ENCODE measurements at places on chromosomes 5 and 9.

DNA sequence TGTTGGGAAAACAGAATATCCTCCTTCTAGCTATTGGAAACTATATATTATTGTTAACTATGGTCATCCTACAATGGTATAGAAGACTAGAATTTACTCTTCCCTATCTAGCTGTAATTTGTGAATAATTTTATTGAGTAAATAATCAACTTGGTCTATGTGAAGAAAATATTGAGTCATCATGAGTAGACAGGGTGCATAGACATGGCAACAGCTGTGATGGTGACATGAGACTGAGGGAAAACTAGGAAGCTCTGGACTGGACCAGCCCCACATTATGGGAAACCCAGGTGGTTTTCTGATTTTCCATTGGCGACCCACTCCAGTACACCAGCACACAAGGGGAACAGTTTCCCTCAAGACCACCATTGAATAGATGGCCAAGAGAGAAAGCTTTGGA lies 95.0 kb downstream of the APBA1 start:
- DNase-seq: no peak

DNA sequence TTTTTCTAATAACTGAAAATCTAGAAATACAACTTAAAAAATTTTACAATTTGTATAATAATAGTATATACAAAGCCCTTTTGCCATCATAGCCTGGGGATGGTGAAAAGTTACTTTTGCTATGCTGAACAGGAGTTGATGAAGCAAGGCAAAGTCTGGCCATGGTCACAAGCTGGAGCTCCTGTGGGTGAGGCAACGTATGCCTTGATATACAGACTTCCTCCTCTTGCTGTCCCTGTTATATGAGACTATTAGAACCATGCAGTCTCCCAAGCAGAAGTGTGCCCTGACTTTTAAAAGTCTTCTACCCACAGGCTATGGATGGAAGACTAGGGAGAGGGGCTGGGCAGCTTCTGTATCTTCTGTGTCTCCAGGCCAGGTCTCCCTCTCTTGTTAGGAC lies 15.7 kb downstream of the FAM151B start:
- DNase-seq: peak; percentile 48

- no peak for DNase-seq
These were observed 3.8 kb downstream of the RFX3 start for GRCh38 chr9:3521966-3522365.

DNA sequence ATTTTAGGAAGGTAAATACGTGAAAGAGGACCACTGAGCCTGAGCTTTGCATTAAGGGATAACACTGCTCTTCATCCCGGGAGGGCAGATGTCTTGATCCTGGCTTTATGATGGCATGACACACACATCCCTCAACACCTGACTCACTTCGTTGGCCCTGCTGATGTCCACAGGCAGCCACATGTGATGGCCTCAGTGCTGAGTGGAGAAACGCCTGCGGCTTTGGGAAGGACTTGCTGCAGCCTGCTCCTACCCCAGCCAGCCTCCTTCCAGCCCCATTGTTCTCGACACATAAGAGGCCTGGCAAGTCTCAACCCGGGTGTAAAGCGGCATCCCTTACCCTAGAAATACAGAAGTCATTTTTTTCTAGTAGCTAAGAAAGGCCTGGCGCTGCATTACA lies 169.0 kb downstream of the SYK start:
- DNase-seq: no peak

- DNase-seq: peak; percentile 44
These were observed 126.4 kb downstream of the RGS3 start for GRCh38 chr9:113589890-113590289.

- DNase-seq: no peak
These were observed 16.9 kb downstream of the ADAMTSL2 start for GRCh38 chr9:133551446-133551845.

Measured in KBM-7 (cell line).